Upper lobe of right lung (tissue), 1 donor: ENCODE measurements at places on chromosomes 2 and 18. TPM values are rescaled to one million over a fixed set of nuclear protein-coding genes. Genes with fewer than 3 reads are reported as not detected.

GRCh38 chr2:232541195-232541960 is 1.9 kb downstream of the CHRNG start:
- DNase-seq: peak; percentile 52

Gene POTEC
- not detected for total RNA-seq

Gene IL36A
- total RNA-seq: not detected

- no peak for DNase-seq
Observed at GRCh38 chr2:130736487-130736886, 7.6 kb downstream of the GPR148 start.

DNA sequence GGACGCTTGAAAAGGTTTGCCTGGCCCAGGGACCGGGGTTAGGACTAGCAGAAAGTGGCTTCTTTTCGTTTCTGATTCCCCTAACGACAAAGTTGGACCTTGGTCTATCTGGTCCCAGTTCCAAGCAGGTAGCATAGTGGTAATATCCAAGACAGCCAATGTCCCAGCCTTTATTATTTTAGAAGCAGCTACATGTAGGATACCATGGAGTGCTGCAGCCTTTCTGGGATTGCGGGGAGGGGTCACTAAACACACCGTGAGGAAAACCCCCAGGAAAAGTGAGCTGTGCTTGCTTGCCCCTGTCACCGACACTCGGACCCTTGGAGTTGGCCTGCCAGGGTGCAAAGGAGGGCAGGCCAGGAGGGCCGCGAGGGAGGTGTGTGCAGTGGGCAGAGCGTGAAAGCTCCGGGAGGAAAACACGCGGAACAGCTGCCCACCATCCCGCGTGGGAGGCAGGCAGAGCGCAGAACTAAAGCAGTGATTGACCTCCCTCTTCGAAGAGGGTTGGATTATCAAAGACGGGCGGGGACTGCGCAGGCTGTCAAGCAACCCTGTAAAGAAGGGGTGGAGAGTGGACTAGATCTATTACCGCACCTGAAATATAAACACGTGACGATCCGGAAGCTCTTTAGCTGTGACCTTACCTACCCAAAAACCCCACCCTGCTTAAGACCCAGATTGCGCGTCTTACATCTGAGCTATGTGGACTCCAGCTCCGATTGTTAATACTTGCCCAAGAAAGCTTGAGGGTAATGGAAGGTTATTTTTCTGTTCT is 624 bp upstream of the MAP4K3 start:
- peak; percentile 85 for DNase-seq

Gene UGT1A8
- total RNA-seq: not detected

DNA sequence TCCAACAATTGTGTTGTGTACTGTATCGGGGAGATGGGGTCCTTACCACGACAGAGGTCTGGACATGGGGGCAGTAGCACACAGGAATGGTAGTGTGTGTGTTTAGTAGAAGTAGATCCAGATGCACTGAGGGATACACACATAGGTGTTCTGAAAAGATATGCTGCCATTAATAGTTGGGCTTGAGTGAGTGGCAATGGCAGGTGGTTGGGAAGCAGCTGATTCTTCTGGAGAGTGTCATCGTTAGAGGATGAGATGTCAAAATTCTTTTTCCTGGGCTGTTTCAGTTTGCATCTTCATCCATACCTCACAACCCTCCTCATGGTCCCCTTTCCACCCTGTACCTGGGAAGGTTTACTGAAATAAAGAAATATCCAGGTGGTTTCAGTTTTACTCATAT is 66.6 kb downstream of the UGGT1 start:
- DNase-seq: no peak

DNA sequence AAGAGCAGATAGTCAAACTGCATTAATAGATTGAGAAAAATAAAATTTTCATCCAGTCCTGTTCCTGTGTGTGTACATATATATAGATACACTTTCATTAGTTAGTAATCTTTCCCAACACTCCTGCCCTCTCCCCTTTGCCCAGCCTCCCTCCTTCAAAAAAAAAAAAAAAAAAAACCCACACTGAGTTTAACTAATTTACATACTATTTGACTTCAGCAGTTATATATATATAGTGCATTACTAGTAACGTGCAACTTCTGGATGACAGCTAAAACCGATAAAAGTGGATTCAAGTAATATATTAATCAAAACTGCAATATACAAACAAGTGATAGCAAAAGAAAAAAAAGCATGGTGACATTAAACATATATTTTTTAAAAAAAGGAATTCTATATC is 1.4 kb downstream of the FIGN start:
- no peak for DNase-seq

DNA sequence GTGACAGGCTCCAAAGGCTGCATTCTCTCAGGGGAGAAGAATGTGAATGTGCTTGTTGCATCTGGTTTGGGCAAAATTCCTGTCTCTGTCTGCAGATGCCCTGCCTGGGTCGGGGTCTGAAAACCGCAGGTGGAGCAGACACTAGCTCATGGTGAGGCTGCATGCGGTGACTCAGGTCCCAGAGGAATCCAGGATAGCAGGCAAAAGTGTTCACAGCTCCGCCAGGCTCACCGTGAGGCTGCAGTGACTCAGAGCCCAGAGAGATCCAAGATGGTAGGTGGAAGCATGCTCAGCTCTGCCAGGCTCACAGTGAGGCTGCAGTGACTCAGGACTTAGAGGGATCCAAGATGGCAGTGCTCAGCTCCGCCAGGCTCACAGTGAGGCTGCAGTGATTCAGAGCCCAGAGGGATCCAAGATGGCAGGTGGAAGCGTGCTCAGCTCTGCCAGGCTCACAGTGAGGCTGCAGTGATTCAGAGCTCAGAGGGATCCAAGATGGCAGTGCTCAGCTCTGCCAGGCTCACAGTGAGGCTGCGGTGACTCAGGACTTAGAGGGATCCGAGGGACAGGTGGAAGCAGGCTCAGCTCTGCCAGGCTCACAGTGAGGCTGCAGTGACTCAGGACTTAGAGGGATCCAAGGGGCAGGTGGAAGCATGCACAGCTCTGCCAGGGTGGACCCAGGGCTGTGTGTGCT is 200.5 kb downstream of the ACKR3 start:
- DNase-seq: no peak

Gene ATL2
- total RNA-seq: 69.1 TPM

DNA sequence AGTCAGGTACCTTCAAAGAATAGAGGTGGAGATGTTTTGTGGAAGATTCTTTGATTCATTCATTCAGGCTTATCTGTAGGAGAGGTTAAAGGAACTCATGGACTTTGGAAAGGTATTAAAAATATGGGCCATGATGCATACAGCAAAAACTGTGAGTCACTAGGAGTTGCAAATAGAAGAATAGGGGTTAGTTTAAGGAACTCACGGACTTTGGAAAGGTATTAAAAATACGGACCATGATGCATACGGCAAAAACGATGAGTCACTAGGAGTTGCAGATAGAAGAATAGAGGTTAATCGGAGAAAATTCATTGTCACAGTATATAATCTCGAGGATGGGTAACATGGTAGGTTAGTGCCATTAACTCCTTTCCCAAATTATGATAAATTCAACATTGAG is 41.2 kb downstream of the SLC9A2 start:
- DNase-seq: no peak
